ENCODE measurements at places on chromosomes 3 and 15.

DNA sequence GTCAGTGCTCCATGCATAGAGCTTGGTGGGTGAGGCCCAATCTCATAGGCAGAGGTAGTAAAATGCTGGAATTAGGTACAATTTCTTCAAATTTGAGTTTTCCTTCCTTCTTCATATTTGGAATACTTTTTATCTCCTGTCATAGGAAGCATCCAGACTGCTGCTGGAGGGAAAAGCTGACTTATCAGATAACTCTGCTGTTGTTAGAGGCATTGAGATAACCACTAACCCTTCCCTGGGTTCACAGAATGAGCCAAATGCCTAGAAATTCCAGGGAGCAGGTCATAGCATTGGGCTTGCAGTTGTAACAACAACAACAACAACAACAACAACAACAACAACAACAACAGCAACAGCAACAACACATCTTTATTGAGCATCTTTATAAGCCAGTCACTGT lies 332.7 kb downstream of the PDCD6IP start:
- DNase-seq: no peak

GRCh38 chr3:146929696-146930095 lies 324.6 kb upstream of the PLSCR5 start:
- no peak for DNase-seq

- no peak for DNase-seq
Observed at GRCh38 chr3:11928381-11928780, 75.8 kb upstream of the SYN2 start.

DNA sequence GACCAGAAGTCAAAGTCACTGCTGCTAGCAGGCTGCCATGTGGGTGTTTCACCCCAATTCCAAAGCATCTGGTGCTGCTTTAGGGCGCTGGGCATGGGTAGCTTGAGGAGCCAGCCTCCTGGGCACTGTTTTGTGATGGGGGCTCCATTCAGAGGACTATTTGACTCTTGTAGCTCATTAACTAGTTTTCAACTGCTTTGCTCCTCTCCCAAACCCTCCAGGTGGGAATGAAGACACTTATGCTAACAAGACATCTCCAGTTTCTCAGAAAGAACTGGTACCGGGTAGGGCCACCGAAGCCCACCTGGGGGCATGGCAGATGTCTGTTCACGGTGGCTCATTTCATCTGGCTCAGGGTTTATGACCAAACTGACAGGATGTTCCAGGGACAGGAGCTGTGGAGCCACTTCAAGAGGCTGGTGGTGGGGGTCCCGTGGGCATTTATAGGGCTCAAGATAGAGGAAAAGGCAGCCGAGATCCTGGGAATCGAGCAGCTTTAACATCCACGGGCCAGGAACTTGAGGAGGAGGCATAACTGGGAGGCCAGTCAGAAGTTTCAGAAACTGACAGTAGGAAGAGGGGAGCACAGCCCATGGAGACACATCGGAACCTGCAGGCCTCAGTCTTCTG lies 17.7 kb downstream of the AMOTL2 start:
- no peak for DNase-seq

DNA sequence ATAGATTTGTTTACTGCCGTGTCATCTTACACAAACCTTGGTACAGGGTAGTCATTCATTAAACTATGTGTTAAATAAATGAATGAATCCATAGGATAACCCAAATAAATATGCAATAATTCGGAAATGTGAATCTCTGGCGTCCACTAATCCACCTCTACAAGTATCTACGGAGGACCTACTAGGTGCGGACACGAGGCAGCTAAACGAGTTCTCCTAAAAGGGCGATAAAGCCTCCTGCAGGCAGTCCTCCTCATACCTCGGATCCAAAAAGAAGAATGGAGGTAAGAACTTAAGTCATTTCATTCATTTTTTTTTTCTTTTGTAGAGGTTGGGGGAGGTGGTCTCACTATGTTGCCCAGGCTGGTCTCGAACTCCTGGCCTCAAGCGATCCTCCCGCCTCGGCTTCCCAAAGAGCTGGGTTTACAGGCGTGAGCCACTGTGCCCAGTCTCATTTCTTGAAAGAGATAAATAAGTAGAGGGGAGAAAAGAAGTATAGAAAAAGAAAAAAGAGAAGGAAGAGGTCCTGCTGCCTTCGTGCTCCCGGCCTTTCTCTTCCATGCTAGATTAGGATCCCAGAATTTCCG lies 706 bp upstream of the RPL35A start:
- no peak for DNase-seq

DNA sequence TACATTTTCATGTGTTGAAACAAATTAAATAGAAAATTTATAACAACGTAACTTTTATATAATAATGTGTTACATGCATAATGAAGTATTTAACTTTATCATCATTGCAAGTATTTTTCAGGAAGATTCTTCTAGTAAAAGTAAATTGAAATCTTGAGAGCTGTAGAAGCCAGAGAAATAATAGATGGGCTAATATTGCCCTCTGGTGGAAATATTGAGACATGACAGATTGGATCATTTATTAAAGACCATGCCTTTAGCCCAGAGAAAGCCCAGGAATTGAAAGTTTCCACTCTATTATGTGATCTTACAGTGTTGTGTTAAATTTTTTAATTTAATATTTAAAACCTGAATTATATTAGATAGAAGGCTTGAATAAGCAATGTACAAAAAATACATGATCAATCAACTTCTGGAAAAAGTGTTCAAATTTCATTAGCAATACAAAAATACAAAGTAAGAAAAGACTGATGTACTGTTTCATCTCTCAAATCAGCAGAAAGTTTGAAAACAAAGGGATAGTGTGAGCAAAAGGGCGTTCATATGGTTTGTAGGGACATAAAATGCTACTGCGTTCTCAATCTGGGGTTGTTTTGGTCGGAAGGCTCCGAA lies 52.7 kb upstream of the SPTSSB start:
- DNase-seq: no peak

- no peak for DNase-seq
Observed at GRCh38 chr3:157063469-157063868, 96.5 kb downstream of the CCNL1 start.

DNA sequence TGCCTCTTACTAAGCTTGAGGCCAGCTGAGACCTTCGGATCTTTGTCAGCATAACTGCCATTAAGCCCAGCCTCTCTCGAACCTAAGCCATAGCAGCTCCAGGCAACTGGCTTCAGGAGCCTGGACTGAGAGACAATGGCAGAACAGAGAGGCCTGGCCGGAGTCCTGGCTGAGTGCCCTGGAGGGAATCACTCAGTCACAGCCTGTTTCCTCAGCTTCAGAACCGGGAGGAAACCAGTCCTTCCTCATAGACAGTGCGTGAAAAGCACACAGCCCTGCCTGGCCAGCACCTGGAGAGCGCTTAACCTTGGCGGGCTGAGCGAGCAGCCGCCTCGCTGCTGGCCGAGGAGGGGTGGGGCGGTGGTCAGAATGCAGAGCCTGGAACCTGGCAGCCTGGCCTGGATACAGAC lies 21.6 kb downstream of the RNU5B-1 start:
- no peak for DNase-seq

DNA sequence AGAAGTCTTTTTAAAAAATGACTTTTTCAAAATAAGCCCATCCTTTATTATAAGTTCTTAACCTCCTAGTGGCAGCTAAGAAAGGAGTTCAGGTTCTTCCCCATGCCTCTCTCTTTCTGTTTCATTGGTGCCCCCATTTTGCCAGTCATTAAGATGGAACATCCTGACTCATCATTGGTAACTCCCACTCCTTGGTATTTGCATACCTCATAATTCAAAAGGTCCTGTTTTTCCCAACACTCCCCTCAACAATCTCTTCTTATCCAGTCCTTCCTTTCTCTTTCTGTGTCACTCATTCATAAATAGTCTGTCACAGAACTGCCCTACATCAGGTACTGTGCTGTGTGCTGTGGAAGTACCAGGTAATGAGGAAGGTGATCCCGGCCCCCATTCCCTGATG lies 394.0 kb downstream of the FOXP1 start:
- no peak for DNase-seq

GRCh38 chr15:42549032-42549491 lies 424 bp downstream of the HAUS2 start:
- DNase-seq: no peak

DNA sequence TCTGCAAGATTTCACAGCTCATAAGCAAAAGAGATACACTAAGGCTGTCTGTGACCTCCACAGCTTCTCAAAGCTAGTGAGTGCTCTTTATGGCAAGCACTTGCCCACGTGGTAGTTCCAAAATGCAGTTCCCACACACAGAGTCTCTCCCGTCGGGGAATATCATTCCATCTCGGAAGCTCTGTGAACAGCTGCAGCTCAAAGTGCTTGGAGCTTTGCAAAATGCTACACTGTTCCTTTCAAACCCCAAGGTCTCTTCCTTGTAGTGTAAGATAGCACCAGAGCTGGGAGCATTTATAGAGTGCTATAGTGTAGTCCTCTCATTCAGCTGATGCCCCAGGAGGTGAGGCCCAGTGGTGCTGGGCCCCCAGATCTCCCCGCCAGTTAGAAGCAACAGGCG lies 36.1 kb downstream of the ST6GAL1 start:
- no peak for DNase-seq

- no peak for DNase-seq
Observed at GRCh38 chr15:43186003-43186353, 775 bp downstream of the CCNDBP1 start.

DNA sequence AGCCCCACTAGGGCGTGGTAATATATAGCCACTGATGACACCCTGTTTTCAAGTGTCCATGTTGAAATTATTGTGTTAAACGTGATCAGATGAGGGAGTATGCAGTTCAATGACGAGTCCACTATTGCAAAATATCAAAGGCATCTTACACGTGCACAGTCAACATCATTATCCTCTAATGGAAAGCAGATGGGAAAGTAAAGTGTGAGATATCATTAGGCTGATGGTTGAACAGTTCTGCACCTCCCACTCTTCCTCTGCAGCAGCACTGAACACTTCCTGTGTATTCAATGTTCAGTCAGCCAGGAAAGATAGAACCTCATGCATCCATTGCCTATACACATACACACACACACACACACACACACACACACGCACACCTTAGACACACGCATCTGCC lies 431.8 kb upstream of the CCDC54 start:
- DNase-seq: no peak

GRCh38 chr15:68325726-68326125 lies 48.2 kb downstream of the FEM1B start:
- no peak for DNase-seq
